AML-193 (cell line): ENCODE measurements at places on chromosomes 1 and 21.

- DNase-seq: no peak
Measured at GRCh38 chr1:27538793-27539192, 48.8 kb upstream of the WASF2 start.

- no peak for DNase-seq
Measured at GRCh38 chr1:230682274-230682673, 31.6 kb downstream of the AGT start.

DNA sequence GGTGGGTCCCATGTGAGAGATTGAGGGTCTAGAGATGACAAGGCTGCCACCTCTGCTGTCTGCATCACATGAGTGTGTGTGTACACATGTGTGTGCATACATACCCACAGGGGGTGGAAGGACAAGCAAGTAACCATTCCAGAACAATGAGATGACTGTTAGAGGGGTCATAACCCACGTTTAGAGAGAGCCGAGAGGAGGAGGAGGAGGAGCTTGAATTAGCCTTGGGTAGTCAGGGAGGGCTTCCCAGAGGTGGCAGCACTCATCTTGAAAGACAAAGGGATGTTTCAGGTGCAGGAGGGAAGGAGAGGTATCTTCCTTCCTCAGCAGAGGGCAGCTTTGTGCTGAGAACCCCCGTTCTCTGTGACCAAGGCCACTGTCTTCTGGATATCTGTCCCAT lies 21.3 kb downstream of the TNFRSF1B start:
- no peak for DNase-seq

GRCh38 chr21:41578716-41579115 lies 70.8 kb upstream of the TMPRSS2 start:
- no peak for DNase-seq

- no peak for DNase-seq
Measured at GRCh38 chr1:24874056-24874455, 56.0 kb downstream of the RUNX3 start.

DNA sequence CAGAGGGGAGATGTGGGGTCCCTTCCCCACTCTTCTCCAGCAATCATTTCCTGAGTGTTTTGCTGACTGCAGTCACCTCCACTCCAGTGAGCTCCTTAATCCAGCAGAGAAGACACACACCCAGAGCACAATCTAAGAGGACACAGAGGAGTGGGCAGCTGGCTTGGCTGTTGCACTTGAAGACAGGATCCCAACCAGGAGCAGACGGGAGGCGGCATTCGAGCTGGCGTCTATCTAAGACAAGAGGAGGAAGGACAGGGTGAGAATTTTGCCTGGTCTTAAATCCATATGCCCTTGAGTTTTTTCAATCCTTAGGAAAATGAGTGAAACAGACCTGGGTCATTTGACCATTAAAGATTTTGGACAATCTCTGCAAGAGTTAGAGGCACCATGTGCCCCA lies 56.1 kb upstream of the SIM2 start:
- DNase-seq: no peak

DNA sequence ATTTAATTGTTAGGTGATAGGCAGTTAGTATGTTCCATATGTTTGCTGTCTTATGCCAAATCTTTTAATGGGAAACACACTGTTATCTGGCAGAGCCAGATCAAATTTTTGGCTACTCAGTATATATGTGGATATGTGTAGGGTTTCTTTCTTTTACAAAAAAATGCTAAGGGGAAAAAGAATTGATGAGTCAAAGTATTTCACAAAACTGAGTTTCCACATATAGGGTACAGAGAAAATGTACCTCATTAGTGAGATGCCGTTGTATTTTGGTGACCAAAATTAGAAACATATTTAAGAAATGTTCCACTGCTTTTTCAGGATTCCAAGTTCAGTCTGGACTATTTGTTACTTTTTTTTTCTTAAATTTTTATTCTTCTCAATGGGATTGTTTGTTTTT lies 201.2 kb upstream of the PTGFR start:
- no peak for DNase-seq
